Endodermal cell (in vitro differentiated cells): ENCODE measurements at places on chromosomes 4 and X.

DNA sequence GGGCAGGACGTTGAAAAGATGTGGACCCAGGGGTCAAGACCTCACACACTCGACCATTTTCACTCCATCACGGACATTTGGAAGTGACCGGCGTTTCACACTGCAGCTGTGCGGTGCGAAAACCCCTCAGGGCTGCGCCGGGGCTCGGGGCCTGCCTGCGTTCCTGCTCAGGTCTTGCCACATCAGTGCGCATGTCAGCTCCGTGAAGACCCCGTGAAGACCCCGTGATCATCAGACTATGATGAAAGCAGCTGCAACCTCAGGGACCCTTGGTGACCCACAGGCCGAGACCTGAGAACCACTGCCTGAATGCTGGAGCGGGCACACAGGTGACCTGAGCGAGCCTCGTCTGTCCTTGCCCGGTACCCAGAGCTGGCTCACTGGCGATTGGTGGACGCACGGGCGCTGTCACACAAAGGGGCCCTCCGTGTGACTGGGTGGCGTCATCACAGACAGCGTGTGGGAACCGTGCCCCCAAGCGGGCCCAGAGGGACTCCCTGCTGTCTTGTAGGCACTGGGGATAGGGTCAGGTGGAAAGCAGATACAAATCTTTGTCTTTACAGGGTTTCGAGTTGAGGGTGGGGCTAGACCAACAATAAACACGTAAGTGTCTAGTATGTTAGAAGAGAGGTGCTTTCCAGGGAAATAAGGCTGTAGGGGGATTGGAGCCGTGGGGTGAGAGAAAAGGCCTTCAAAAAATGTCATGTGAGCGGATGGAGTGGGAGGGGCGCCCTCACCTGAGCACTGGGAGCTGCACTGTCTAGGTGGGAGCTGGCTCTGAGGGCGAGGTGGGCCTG lies 12.7 kb downstream of the MSANTD1 start:
- DNase-seq = no peak

GRCh38 chr4:151781026-151781425 lies 20.2 kb upstream of the GATB start:
- no peak for DNase-seq

GRCh38 chrX:54825716-54826438 lies 18.3 kb downstream of the MAGED2 start:
- peak; percentile 69 for DNase-seq

DNA sequence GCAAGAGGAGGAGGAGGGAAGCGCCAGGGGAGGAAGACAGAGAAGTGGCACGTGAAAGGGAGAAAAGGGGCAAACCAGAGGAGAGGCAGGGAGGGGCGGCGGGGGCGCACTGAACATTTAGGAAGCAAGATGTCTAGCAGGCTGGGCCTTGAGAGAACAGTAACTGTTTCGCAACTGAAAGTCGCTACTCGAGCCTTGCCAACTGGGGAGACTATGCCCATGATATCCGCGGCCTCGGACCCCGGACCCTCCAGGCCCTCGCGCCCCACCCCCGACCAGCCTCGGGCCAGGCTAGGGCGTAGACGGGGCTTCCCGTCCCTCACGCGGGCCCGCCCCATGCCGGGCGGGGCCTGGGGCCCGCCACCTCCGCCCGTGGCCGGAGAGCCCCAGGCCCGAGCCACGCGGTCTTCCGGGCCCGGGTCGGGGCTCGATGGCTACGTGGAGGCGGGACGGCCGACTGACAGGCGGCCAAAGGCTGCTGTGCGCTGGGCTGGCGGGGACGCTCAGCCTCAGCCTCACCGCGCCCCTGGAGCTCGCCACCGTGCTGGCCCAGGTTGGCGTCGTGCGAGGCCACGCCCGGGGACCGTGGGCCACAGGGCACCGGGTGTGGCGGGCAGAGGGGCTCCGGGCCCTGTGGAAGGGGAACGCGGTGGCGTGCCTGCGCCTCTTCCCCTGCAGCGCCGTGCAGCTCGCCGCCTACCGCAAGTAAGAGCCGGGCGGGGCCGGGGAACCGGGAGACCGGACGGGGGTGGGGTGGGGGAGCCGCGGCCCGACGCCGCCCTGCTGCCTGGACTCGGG lies at the start of gene SLC25A43:
TSS of gene SLC25A43 (plus strand) at position 363 of the 798 bp plus-strand sequence. CDS start at position 431, 68 bp downstream.
- DNase-seq = peak; percentile 71

DNA sequence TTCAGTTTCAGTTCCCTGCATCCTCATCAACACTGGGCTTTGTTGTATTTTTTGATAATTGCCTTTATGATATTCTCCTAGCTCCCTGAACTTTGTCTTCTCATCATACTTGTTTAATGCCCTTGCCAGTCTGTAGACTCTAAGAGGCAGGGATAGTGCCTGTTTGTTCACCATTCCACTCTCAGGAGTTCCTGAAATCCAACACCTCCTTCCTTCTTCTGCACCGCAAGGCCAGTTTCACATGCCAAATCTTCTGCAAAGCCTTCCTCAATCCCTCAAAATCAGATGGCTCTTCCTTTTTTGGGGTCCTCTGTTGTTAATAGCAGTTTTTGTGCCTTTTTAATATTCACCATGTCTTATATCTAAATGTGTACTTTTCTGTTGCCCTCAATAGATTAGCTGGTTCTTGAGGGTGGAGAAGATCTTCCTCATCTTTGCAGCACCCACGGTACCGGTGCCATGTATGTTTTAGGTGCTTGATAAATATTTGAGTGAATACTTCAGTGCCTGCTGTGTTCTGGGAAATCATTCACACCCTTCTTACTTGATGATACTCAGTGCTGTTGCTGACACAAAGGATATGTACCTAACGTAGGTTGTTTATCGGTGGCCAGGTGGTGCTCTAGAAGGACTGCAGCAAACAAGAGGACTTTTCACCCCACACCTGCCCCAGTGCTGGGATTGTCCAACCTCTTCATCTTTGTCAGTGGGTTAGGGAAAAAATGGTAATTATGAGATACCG lies 85.3 kb upstream of the LIMCH1 start:
- DNase-seq = no peak

GRCh38 chr4:173057442-173057841 lies 111.2 kb upstream of the GALNT7 start:
- no peak for DNase-seq

GRCh38 chrX:97936296-97936695 lies 1052.6 kb downstream of the RPA4 start:
- no peak for DNase-seq

GRCh38 chrX:153926858-153927671 lies 1.0 kb upstream of the ARHGAP4 start:
- DNase-seq = no peak

GRCh38 chr4:69104719-69105275 lies 8.5 kb downstream of the UGT2B7 start:
- no peak for DNase-seq

DNA sequence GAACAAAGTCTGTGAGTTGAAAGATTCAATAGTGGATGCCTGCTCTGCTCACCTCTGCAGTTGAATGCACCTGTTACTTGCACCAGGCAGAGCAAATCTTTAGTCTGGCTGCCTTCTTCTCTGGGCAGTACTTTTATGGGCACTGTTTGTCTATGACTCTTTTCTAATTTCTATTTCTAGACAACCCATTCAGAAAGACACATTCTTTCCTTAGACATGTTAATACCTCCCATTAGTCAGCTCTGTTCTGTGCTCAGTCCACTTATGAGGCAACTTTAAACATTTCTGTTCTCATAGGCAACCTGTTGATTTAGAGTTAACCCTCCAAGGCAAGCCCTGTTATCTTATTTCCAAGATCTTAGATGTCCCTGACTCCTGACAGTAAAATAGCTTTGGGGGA lies 108.9 kb downstream of the SYNPO2 start:
- no peak for DNase-seq

DNA sequence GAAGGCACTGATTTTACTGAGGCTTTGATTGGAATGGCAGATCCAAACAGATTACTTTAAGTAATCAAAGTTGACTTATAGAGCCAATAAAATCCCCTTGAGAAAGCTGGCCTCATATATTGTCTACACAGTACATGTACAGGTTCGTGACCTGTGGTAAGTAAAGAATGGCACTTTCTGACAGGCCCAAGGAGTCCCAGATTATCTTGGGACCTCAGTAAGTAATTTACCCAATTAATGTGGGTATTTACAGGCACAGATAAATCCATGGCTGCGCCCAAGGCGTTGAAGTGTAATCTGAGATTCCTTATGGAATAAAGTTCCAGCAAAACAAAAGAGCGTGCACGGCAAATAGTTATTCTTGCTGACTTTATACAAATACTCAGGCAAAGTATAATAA lies 62.4 kb downstream of the PAGE2 start:
- no peak for DNase-seq

DNA sequence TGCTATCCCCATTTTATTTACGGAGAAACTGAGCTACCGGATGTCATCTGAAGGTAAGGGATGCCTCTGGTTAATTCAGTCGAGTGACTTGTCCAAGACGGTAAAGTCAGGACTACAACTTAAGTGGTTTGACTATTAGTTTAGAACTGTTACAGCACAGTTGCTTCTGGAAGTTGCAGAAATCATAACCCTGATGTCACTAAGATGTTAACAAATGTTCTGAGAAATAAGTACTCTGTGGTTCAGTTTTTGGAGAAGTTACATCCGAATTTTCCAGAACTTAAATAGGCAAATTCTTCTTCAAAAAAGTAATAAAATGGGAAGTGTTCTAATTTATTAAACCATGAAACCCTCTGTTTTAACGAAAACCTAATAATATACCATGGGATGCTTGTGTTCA lies 3.1 kb downstream of the PPA2 start:
- DNase-seq = no peak

GRCh38 chr4:82230306-82230705 lies 143.5 kb downstream of the HNRNPD start:
- no peak for DNase-seq

GRCh38 chr4:43776371-43776770 lies 672.2 kb downstream of the KCTD8 start:
- no peak for DNase-seq

GRCh38 chr4:166991006-166991561 lies 243.2 kb downstream of the SPOCK3 start:
- DNase-seq = no peak

DNA sequence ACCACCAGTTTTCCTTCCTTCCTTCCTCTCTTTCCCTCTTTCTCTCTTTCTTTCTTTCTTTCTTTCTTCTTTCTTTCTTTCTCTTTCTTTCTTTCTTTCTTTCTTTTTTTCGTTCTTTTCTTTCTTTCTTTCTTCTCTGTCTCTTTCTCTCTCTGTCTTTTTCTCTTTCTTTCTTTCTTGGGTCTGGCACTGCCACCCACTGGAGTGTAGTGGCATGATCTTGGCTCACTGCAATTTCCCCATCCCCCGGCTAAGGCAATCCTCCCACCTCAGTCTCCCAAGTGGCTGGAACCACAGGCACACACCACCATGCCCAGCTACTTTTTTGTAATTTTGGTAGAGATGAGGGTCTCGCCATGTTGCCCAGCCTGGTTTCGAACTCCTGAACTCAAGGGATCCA lies 51.6 kb upstream of the NHS start:
- no peak for DNase-seq

DNA sequence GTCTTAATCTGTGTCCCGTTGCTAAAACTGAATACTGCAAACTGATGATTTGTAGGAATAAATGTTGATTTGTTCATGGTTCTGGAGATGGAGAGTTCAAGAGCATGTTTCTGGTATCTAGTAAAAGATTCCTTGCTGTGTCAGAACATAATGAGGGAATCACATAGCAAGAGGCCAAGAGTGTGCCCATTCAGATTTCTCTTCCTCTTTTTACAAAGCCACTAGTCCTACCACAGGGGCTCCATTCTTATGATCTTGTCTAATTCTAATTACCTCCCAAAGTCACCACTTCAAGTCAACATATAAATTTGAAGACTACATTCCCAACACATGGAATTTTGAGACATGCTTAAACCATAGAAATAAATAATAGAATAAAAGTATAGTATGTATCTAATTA lies 608.8 kb upstream of the EPHA5 start:
- DNase-seq = no peak

GRCh38 chr4:96016634-96017299 lies 176.9 kb downstream of the PDHA2 start:
- no peak for DNase-seq

- DNase-seq = no peak
These were observed 5.9 kb downstream of the RTL3 start for GRCh38 chrX:78653118-78653822.

- DNase-seq = no peak
These were observed 46.1 kb downstream of the TMEM150C start for GRCh38 chr4:82515705-82516104.

DNA sequence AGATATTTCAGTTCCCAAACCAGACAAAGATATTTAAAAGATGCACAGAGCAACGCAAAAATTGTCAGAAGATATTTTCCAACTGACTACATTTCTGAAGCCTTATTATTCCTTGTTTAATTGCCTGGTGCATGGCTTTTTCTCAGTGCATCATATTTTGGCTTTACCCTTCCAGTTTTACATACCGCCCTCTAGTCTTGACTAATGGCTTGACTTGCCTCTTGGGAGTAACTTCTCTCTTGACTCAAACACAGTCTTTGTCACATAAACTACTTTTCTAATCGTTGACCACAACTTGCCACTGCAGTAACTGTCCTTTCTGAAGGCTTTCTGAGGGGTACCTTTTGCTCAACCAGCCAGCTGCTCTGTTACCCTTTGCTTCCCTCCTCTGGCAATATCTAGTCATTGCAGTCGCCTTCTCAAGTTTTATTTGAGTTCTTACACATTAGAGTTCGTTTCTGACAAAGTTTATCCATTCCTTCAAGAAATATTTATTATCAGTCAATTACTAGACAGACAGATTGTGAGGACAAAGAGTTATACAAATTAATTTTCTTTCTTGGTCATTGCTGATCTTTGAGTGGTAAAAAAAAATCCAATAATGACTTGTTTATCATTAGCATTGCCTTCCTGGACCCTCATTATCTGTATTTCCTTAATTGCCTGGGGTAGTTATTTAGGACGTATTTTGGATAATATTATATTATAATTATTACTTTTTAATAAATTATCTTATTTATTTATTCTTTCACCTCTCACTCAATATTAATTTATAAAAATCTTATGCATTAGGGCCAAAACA lies 506.9 kb upstream of the PCDH10 start:
- DNase-seq = peak; percentile 78

GRCh38 chr4:151296227-151296626 lies 19.3 kb downstream of the PRSS48 start:
- no peak for DNase-seq
